IPS DF 19.7 (cell line): ENCODE measurements at places on chromosomes 1 and 21.

GRCh38 chr1:198598796-198599321 lies 40.0 kb upstream of the PTPRC start:
- no peak for DNase-seq

DNA sequence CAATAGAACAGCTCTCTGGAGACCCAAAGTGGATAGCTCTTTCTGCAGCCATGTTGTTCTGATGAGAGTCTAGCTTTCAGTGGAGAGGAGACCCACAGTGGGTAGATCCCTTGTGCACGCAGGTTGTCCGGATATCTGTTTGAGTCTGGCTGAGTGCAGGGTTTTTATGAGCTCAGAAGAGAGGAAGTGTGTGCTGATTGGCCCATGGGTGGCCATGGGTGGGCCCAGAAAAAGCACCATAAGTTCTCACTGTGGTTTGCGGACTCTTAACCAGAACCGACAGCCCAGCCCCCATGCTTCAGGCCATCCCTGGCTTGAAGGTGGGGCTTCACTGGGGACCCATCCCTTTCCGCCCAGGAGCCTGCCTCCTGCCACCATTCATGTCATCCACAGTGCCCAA lies 17.0 kb downstream of the FAM20B start:
- DNase-seq: no peak

- no peak for DNase-seq
Observed at GRCh38 chr1:26579681-26580111, 50.1 kb downstream of the RPS6KA1 start.

GRCh38 chr1:188170935-188171334 lies 1342.2 kb downstream of the PLA2G4A start:
- no peak for DNase-seq

GRCh38 chr1:186983327-186983726 lies 154.6 kb downstream of the PLA2G4A start:
- no peak for DNase-seq
